A673 (cell line): ENCODE measurements at places on chromosomes 5 and 9. TPM values are rescaled to one million over a fixed set of nuclear protein-coding genes. Genes with fewer than 3 reads are reported as not detected.
A peak's percentile ranks its signal among the peaks of the same experiment; 100 is the strongest.

GRCh38 chr5:172086194-172086975 is 79.9 kb upstream of the FBXW11 start:
- DNase-seq = no peak

DNA sequence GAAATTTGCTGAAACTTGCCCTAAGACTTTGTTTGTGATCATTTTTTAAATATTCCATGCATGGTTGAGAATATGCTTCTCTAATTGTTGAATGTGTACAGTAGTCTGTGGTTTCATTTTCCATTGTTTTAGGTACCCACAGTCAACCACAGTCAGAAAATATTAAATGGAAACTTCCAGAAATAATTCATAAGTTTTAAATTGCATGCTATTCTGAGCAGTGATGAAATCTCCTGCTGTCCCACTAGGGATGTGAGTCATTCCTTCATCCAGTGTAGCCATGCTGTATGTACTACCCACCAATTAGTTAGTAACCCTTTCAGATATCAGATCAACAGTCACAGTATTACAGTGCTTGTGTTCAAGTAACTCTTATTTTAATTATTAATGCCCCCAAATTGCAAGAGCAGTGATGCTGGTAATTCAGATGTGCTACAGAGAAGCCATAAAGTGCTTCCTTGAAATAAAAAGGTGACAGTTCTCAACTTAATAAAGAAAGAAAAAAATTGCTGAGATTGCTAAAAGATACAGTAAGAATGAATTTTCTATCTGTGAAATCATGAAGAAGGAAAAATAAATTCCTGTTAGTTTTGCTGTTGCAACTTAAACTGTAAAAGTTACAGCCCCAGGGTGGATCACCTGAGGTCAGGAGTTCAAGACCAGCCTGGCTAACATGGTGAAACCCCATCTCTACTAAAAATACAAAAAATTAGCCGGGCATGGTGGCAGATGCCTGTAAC is 79.9 kb upstream of the FBXL17 start:
- peak; percentile 12 for DNase-seq

Gene C5orf52
- not detected in 2 replicates for total RNA-seq

Gene KCNMB1
- not detected in 2 replicates for total RNA-seq

Gene SYNPO
- total RNA-seq = 7.6 and 10.0 TPM in 2 replicates

DNA sequence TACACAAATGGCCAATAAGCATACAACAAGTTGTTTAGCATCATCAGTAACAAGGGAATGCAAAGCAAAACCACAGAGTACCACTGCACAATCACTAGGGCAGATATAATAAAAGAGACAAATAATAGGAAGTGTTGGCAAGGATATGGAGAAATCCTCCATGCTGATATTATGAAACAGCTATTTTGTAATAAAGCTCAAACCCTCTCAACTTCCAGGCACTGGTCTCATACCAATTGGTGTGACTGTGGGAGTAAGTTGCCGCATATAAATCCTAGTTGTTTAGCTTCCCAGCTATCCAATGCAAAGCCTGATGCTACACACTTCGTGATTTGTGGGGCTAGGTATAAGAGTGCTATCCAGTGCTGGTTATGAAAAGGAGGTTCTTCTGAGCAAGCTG is 88.6 kb downstream of the SMIM23 start:
- DNase-seq = no peak

Gene NR5A1
- total RNA-seq = not detected in 2 replicates

GRCh38 chr5:35644543-35644942 is 26.9 kb downstream of the SPEF2 start:
- no peak for DNase-seq

DNA sequence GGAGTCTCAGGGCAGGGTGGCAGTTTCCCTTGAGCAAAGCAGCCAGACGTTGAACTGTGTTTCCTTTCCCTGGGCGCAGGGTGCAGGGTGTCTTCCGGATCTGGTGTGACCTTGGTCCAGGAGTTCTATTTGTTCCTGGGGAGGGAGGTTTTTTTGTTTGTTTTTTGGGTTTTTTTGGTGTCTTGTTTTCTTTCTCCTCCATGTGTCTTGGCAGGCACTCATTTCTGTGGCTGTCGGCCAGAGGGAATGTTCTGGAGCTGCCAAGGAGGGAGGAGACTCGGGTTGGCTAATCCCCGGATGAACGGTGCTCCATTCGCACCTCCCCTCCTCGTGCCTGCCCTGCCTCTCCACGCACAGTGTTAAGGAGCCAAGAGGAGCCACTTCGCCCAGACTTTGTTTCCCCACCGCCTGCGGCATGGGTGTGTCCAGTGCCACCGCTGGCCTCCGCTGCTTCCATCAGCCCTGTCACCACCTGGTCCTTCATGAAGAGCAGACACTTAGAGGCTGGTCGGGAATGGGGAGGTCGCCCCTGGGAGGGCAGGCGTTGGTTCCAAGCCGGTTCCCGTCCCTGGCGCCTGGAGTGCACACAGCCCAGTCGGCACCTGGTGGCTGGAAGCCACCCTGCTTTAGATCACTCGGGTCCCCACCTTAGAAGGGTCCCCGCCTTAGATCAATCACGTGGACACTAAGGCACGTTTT is 3.5 kb upstream of the PHYHD1 start:
- DNase-seq = no peak

DNA sequence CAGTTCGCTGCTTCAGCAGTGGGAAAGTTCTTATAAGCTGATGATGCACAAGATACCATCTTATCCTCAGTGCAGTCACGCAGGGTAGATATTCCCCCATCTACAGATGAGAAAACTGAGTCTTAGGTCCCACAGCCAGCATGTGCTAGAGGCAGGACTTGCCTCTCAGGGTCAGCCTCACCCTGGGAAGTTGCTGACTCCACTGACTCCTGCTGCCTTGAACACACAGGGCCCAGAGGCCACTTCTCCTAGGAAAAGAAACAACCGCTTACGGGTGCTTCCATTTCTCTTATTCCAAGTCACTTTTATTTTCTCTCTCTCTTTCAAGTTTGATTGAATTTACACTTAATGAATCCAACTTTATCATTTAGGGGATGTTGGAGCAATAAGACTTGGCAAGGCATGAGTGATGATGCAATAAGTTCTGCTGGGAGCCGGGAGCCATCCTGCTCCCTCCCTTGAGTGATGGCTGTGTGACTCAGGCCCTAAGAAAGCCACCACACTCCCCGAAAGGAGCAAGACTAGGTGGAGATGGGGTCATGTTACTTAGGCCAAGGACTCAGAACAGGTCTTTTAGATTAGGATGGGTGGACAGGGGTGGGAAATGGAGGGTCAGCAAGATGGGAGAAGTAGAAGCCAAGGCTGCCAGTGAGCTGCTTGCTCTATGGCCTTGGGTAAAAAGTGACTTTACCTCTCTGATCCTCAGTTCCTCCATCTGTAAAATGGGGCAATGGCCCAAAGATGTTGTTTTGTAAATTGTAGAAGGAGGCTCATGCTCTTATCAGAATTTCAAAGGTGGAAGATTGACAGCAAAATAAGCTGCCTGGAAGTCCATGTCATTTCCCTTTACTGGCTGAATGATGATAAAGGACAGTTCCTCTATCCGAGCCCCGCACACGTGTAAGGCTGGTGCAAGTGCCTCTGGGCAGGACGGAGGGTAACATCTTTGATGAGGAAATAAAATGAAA is 67.4 kb upstream of the ZNF618 start:
- peak; percentile 29 for DNase-seq

Gene NMUR2
- total RNA-seq = not detected in 2 replicates

Gene GLRA1
- not detected in 2 replicates for total RNA-seq

Gene AGXT2
- not detected in 2 replicates for total RNA-seq

DNA sequence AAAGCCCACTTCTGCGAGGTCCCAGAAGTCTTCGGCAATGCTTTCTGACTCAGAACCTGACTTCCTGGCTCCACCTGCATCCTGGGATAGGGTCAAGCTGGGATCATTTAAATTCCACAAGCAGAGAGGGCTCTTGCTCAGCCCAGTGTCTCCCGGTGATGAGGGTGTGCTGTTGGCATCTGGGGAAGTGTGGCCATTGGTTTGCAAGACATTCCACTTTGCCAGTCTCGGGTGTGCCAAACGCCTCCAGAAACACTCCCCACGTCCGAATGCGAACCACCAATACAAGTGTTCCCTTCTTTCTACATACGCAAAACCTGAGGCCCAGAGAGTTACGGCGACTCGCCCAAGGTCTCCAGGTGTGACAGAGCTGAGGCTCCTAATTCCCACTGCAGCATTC is 43.1 kb upstream of the FCN2 start:
- no peak for DNase-seq

Gene IFNB1
- total RNA-seq = not detected in 2 replicates

Gene ADAMTSL2
- total RNA-seq = 0.06 TPM in 1 of 2 replicates, not detected in the other

Gene IL13
- not detected in 2 replicates for total RNA-seq

DNA sequence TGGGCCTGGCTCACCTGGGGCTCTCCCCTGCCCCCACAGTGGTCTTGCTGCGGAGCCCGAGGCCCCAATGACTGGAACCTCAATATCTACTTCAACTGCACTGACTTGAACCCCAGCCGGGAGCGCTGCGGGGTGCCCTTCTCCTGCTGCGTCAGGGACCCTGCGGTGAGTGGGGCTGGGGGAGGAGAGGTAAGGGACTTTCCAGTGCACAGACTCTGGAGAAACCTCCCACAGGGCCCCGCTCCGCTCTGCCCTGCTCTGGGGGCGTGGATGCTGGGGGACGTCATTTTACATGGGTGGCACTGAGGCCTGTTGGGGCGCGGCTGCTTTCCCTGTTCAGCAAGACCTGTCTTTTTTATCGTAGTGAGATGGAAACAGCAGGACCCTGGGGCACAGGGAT is 7.6 kb downstream of the TSPAN17 start:
- no peak for DNase-seq

Gene HTR1A
- total RNA-seq = not detected in 2 replicates

- peak; percentile 89 for DNase-seq
Measured at GRCh38 chr9:13447843-13448422, 168.4 kb upstream of the MPDZ start.

DNA sequence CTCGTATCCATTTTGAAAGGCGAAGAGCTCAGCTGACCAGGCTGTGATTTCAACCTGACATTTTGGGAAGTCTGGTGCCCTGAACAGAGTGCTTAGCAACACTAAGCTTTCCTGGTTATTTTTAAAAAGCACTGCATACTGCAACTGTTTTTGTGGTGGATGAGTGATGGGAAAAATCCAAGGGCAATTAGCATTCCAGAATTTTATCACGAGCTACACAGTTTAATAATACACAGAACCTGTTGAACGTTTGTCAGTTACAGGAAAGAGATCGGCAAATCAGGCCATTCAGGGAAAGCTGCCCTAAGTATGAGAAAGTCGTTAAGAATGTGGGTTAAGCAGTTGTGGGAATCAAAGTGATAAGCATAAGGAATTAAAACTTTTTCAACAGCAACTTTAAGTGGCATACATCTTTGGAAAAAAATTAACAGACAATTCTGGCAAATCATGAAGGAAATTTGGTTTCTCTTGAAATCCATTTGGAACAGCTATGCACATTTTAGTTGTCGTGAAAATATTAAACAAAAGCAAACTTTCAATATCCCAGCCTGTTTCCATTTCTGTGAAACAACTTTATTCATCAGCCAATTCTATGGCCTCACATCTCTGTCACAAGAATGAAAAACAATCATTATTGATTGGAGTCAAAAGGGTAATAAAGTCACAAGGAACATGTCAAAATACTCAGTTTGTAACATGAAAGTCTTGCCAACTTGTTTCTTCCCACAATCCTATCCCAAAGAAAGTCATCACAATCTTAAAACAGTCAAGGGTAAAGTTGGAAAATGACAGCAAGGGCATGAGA is 25.7 kb downstream of the PUM3 start:
- DNase-seq = no peak

DNA sequence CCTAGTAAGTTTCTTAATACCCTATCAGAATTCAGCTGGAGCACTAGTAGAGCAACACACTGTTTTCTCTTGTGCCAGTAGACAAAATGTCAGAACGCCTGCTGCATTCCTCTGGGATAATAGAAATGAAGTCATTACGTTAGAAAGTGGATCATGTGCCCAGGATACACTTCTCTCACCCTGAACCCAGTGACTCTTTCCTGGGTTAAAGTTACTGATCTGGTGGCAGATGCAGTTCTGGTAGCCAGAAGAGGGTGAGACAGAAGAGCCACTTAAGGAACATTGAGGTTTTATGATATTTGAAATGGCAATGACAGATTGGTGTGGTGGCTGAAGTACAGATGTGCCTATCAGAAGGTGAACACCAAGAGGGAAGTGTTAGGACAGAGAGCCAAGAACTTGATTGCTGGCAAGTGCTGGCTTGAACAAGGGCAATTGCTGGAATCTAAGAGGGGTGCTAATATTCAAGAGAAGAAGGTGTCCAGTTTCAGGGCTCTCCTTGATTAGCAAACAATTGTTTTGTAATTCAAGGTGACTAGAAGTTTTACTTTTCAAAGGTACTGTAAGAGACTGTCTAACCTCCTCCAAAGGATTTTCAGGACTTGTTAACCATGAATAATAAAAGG is 93.7 kb upstream of the ERBIN start:
- DNase-seq = no peak

- DNase-seq = no peak
Measured at GRCh38 chr9:33131790-33132772, 35.1 kb downstream of the B4GALT1 start.

- DNase-seq = peak; percentile 70
Measured at GRCh38 chr9:112361601-112362000, 18.3 kb upstream of the HSDL2 start.

Gene ZNF462
- 38.4 and 40.5 TPM in 2 replicates for total RNA-seq

Gene TAF11L10
- 1.4 and 1.7 TPM in 2 replicates for total RNA-seq

Gene SVEP1
- 0.45 and 0.46 TPM in 2 replicates for total RNA-seq

- DNase-seq = peak; percentile 63
Measured at GRCh38 chr9:33517373-33517772, 6.7 kb upstream of the ANKRD18B start.

Gene ADAMTS16
- total RNA-seq = 0.28 and 0.35 TPM in 2 replicates

GRCh38 chr5:172410160-172410559 is 44.2 kb downstream of the SH3PXD2B start:
- DNase-seq = no peak

DNA sequence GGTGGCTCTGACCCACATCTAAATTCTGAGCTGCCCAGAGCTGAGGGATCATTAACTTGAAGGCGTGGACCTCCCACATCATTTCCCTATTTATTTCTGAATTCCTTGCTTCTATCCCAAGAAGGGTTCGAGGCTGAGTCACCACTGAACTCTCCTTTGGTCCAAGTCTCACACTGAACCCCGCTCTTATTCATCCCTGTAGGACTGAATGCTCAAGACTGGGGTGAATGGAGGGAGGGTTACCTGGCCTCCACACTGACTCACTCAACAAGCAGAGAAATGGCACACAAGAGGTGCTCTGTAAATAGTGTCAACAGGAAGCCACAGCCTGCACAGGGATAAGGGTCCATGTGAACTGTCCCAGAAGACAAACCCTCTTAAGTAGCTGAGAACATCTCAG is 79.1 kb upstream of the FSTL4 start:
- DNase-seq = no peak

DNA sequence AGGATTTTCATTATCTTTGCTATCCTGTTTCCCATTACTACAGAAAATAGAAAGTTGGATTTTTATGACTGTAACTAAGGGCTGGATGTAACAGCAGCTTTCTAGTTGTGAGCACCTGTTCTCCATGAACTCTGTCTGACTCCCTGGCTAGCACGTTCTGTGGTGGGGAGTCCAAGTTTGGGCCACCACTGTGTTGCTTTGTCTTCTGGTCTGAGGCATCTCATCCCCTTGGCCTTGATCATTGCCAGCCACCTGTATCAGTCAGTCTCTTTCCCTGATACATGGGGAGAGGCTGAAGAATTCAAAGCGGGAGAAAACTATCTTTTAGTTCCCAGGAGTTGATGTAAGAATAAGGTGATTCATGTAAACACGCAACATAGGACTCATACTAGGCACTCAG is 33.4 kb downstream of the WDR70 start:
- no peak for DNase-seq
